Hematopoietic multipotent progenitor cell (in vitro differentiated cells): ENCODE measurements at places on chromosomes 13 and 19.

DNA sequence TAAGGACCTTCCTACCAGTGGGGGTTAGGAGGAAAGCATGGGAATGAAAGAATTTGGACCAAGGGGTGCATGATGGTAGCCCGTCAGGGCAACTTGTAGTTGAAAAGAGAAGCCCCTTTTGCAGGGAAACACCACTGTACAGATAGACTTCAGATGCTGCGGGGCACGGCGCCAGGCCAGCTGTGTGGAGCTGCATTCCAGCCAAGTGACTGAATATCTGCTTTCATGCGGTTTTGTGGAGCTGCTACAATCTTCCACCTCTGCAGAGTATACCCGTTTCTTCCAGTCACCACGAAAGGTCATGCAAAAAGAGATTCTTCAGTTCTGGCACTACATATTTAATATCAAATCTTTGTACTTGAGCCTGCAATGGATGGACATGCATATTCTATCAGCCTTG, 104.7 kb downstream of the RGCC start:
- DNase-seq, result no peak

DNA sequence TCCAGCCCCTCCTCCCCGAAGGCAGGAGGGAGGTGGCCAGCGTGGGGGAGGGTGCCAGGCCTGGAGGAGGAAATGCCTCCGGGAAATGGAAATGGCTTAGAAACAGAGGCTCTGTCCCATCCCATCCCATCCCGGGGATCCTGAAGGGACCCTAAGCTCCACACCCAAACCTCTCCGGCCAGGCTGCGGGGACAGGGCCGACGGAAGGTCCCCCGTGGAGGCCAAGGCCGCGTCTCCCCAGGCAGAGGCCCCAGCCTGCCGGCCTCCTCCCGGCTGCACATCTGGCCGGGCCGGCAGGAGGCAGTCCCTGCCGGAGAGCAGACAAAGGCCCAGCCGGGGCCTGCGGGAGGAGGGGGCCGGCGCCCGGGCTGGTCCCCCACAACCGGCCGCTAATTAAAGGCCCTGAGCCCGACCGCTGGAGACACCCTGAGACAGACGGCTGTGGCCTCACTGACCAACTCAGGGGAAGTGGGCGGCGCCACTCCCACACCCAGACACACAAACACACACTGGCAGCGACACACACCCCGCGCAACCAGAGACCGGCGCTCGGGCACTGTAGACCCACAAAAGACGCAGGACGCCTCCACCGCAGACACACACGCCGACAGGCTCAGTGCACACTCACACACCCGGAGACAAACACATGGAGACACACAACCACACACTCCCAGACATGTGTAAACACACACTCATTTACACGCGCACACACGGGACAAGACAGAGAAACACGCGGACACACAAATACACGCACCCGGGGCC, 1.1 kb downstream of the ADAMTS10 start:
- no peak for DNase-seq

GRCh38 chr13:19838865-19839275, 24.6 kb downstream of the ZMYM5 start:
- no peak for DNase-seq

DNA sequence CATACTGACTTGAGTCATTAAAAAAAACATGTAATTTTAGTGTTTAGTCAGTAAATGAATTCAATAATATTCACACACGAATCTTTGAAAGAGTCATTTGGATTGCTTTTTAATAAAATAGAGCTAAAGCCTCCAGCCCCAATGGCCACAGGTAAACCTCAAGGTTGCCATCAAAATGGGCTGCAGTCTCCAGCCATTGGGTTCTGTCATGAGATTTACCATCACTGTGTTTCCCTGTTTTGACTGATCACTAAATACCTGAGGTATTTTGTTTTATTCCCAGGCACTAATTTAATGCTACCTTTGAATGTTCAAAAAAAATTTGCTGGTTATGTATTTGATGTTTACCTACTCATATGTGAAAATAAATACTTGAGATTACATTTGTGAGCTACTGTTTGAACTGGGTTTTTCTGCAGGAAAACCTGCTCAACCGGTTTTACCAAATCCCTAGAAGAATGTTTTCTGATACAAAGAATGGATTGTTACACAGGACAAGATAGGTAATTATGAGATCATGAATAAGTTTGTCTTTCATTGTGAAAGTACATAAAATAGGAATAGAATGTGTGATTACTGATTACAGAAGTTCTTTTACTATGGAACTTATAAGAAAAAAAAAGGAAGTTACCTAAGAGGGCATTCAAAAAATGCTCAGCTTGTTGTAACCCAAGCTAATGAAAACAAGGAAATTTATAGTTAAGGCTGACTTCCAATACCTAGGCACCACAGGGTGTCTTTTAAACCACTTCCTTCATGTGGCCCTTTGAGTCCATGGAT, 391.3 kb downstream of the EFNB2 start:
- DNase-seq, result no peak

DNA sequence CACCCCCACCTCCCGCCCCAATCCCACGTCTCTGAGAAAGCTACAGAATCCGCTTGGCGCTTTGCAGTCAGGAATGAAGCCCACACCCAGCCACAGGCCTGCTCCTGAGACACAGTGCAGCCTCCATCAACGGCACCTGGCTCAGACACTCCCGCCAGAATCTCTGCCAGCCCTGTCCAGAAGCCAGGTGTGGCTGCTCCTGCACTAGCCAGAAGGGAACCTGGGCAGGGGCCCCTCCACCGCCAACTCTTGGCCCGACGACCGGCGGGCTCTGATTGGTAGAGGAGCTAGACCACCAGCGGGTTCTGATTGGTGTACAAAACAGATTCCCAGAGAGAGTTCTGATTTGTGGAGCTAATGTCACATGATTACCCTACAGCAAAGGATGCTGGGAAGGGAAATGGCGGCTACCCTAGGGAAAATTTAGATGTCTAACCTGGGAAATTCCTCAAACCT, 2.9 kb upstream of the PPP6R1 start:
- DNase-seq, result no peak

DNA sequence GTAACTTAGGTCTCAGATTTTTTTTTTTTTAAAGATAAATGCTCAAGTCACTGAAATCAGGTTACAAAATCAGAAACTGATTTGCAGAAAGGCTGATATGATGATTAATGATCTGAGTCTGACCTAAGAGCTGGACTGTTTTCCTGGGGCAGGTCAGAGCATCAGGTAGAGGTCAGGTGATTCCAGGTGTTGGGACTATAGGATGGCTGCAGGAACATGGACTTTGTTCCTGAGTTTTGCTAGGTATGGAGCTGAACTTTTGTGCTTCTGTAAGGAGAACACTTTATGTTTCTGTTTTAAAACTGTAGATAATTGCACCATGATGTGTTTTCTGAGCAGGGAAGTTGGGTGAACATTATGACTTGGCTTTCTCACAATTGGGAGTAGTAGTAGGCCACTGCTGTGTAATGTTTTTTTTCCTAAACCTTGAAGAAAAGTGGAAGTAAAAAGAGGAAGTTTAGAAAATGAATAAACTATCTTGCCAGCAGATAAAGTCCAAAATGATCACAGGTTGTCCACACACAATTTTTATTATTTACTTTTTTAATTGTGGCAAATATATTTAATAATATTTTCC, 297.2 kb downstream of the DCT start:
- peak; percentile 88 for DNase-seq

DNA sequence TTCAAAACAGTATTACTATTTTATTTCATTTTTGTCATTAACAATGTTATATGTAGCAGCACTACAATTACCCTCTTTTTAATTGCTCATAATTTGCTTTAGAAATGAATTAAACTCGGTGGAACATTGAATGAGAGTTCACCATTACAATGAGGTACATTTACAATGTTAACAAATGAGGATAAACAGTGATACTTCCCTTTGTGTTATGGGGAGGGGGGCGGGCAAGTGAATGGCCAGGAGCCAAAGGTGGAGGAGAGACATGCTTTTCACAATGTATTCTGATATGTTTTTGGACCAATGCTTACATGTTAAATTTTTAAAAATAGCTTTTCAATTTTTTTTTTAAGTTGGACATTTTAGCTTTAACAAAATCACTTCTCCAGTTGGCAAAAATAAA, 34.2 kb downstream of the NALCN start:
- no peak for DNase-seq

DNA sequence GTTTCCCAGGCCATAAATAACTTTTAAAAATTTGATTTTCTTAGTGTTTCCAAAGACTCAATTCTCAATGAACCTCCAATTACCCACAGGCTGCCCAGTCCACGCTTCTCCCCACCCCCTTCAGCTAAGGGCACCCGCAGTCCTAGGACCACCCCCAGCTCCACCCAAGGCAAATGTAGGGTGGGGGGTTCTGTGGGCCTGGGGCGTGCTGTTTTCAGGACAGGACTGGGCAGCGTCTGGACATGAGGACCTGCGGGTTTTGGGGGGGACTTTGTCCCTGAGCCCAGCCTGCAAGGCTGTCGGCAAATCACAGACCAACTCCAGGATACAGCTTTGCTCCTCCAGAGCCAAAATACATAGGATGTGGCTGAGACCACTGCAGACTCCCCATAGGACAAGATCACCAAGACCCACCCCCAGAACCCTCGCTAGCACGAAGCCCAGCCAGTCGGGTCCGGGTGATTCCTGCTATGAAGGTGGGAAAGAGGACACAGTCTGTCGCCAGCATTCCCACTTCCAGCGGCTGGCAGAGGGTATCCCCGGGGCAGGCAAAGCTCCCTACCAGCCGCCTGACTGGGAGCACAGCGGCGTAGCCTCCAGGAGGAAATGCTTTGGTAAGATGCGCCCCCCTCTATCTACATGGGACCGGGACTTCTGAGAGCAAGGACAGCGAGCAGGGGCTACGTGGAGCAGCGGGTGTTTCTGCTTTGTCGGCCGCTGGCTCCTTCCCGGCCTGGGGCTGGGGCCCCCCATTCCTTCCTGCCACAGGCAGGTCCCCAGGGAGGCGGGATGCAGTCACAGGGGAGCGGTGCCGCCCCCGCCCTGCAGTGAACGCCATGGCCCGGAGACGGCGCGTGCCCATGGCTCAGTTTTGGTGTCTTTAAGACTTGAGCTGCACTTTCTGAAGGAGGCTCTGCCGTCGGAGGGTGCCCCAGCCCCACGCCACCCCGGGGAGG, 1.6 kb upstream of the TIMM13 start:
- DNase-seq, result no peak

GRCh38 chr19:54233941-54234340, 8.6 kb downstream of the LILRA6 start:
- DNase-seq, result no peak

GRCh38 chr19:51161867-51162496, 19.9 kb downstream of the SIGLEC7 start:
- DNase-seq, result no peak

DNA sequence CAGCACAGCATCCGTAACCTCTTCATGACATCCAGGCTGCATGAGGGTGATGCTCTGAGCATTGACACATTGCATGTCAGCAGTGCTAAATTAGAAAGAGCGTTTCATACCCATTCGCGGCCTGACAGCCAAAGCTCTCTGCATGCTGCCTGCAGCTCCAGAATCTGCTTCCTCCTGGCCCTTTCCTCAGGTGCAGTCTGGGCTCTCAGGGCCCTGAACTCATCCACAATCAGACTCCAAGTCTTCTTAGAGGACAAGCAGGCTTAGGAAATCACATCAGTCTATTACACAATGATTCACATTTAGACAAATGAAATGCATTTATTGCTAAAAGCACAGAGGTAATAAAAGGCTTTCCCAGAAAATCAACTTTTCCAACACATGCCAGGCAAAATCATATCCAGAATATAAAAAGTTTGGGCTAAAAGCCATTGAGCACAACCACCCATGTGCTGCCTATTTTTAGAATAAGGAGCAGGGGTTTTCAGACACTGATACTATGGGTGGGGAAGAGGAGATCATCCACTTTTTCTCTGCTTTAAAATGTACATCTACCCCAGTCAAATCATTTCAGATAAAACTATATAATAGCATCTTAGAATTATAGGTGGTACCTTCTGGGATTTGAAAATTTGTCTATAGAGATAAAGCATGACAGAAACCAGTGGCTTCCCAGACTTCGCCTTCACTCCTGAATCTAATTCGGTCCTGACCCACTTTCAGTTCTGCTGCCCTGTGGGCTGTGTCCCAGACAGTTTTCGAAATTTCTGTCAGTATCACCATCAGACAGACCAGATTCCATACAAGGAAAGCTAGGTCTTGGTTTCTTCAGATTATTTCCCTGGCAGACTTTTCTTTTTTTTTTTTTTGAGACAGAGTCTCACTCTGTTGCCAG, 109.3 kb downstream of the COL4A2 start:
- DNase-seq, result no peak

- no peak for DNase-seq
Measured at GRCh38 chr13:27976362-27977091, 7.4 kb upstream of the CDX2 start.

- DNase-seq, result peak; percentile 36
Measured at GRCh38 chr13:85654227-85654626, 145.0 kb downstream of the SLITRK6 start.

GRCh38 chr19:39498798-39499642, at the start of gene DLL3:
Gene DLL3, plus strand, starts transcription at chr19:39498947. Its CDS starts 28 bp downstream, at chr19:39498975.
- DNase-seq, result no peak

GRCh38 chr19:8302357-8302691, 5.8 kb downstream of the CD320 start:
- DNase-seq, result no peak

DNA sequence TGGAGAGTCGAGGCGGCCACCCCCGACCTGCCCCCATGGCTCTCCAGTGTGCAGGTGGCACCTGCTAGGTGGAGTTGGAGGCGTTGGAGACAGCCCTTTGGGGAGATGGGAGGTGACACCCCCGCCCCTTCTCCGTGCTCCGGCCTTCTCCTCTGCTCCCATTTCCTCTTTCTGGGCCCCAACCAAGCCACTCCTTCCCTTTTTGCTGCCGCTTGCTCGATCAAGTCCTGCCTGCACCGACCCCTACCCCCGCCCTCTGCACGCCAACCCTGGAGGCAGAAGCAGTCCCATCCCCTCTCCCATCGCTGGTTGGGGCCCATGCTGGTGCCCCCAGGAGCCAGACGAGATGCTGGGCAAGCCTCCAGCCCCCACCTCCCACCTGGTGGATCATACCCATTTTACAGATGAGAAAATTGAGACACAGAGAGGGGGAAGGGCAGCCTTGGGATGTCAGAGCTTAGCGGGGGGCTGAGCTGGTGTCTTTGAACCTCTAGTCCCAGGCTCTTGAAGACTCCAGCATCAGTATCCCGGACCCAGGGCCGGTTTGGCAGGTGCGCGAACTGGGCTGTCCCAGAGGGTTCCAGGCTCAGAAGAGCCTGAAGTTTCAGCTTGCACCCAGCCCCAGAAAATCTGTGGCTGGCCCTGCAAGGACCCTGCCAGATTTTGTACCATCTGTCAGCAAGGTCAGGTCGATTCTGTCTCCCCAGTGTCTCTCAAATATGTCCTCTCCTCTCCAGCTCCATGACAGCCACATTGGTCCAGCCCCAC, 10.3 kb downstream of the GNA15 start:
- peak; percentile 33 for DNase-seq
